ENCODE measurements at places on chromosomes 1 and 21.

- DNase-seq = no peak
Observed at GRCh38 chr1:28893403-28894102, 20.8 kb upstream of the EPB41 start.

DNA sequence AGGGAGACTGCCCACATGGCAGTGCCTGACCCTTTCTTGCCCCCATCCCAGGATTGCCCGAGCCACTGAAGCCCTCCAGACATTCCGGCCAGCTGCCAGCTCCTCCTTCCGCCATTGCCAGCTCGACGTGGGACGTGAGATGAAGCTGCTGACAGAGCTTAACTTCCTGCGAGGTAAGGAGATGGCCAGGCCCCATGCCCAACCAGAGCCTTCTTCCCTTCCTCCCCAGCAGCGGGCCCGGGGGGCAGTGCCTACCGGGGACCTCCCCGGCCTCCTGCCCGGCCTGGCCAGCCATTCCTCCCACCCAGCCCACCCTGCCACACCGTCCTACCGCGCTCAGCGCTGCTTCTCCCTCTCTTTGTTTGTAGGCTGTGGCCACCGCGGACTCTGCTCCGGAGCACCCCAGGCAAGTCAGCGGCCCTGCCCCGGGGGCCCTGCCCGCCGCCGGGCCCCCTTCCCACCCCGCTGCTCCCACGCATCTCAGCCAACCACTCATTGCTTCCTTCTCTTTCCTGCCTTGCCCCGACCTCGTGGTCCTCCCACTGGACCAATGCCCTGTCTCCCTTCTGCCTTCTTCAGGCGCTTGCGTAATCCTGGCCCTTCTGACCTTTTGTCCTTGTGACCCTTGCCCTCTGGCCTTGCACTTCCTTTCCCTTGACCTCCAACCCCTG is 4.9 kb downstream of the TRIM46 start:
- DNase-seq = no peak

DNA sequence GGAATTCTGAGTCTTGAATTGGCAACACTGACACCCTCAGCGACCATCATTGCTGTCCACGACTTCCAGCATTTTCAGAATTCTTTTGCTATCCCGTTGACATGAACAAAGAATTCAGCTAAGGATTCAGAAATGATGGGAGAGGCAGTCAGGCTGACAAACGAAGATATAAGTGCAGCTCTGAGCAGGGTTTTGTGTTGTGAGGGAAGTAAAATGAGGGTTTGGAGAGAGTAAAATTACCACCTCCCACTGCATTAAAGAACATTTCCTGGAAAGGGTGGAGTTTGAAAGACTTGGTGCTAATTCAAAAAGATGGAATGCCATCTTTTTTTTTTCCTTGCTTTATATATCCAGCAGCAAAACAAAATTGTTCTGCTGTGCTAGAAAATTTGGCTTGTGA is 4.9 kb upstream of the ELK4 start:
- DNase-seq = no peak

DNA sequence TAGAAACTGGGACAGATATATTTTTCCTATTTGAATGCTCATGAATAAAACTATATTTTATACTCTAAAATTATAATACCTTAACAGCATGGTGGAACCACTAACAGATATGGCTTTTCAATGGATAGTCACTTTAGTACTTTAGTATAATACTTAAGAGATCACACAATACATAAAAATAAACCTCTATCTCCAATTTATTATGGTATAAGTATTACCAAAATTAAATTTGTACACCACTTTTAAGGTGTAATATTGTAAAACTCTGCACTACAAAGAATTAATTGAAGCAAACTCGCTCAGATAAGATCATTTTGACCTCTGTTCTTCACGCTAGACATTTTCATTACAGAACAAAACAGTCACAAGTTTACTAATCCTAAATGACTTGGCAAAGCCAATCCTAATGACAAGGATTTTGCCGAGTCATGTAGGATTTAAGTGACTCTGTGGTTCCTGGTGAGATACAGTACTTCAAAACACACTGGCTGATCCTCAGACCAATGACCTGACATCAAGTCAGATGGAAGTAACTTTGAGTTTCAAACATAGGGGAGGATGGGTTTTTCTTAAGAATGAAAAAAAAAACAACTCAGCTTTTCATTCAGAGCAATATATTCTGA is 200.6 kb downstream of the SMYD3 start:
- no peak for DNase-seq

DNA sequence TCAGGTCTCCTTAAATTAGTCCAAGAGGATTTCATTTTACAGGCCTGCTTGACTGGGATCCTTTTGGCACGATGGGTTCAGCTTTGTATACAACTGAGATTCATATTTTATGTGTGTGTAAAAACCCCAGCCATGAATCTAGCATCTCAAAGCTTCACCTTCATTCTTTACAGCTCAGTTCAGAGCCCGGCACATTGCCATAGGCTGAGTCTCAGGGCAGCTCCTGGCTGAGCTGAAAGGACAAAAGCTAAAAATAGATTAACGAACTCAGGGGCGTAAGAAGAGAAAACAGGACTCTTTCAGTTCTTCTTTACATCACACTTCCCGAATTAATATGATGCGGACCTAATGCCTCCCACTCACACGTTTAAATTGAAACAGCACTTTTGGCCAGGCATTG is 262.8 kb upstream of the PBX1 start:
- no peak for DNase-seq

GRCh38 chr1:116819081-116819480 is 64.9 kb downstream of the CD2 start:
- DNase-seq = no peak

DNA sequence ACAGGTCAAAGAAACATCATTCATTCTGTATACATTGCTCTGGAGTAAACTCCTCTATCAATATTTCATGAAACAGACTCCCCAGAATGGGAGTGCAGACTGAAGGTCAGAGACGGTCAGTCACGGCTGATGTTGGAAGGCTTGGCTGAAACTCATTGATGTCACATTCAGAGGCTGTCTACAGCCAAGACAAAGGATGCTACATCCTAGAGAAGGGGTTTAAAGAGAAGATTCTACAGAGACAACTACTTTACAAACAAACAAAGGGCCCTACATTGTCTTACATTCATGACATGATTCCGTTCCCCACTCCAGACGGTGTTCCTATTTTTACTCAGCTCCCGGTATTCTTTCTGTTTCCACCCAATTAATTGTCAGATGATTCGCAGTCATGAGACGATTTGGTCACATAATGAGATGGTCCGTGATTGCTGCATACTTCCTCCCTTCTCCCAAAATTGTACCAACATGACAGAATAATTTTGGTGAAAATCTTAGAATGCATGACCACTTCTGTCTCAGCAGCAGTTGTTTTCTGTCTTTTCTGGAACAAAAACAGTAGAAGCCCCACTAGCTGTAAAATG is 73.8 kb upstream of the VAV3 start:
- no peak for DNase-seq

- DNase-seq = no peak
Observed at GRCh38 chr1:200279810-200280411, 129.9 kb downstream of the ZNF281 start.

DNA sequence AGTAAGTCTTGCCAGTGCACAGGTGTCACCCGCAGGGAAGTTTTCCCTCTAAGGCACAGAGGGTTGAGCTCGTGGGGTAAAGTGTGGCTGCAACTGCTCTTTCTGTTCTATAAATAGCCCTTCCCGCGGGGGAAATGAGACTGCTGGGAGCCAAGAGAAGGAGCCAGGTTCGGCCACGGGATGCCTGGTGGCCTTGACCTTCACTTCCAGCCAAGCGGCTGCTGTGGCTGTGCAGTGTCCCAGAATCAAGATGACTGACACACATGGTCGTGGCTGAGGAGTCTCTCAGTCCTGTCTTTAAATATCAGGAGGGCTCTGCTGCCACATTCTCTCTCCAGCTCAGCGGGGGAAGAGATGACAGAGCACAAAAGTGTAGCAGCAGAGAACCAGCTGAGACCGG is 154.1 kb upstream of the VAMP3 start:
- no peak for DNase-seq

GRCh38 chr1:63913533-63913932 is 139.7 kb downstream of the ROR1 start:
- no peak for DNase-seq

DNA sequence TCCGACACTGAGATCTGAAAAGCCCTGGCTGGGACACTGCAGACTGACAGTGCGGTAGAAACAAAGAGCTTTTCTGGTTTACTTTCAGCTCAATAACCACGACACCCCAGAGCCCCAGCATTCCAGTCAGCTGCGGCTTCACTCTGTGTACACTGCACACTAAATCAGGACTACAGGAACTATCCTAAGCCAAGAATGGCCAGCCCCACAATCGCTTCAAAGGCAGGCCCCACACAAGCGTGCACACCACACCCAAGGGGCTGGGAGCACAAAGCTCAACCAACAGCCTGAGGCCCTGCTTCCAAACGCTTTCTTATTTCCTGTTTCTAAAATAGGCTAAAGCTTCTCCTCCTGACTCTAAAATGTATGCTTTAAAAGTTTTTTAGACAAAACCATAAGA is 28.4 kb downstream of the URB1 start:
- DNase-seq = no peak

GRCh38 chr1:21100481-21100921 is 76.2 kb downstream of the EIF4G3 start:
- no peak for DNase-seq

- DNase-seq = no peak
Observed at GRCh38 chr1:148160343-148161052, 8.4 kb upstream of the NBPF11 start.

DNA sequence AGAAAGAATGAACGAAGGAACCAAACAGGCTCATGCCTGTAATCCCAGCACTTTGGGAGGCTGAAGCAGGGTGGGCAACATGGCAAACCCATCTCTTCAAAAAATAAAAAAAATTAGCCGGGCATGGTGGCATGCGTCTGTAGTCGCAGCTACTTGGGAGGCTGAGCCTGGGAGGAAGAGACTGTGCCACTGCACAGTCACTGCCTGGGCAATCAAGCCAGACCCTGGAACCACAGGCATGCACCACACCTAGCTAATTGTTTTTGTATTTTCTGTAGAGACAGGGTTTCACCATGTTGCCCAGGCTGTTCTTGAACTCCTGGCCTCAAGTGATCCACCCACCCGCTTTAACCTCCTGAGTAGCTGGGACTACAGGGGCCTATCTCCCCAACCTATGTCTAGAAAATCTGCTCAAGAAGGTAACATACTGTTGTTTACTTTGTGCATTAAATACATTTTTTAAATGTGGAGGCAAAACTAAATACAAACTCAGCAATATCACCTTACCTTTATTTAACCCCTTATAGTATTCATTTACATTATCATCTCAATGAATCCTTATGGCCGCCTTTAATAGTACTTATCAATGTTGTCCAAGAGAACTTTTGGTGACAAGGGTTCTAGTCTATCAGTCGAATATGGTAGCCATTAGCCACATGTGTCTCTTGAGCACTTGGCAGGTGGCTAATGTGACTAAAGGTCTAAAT is 2.7 kb downstream of the KHDC4 start:
- DNase-seq = no peak

DNA sequence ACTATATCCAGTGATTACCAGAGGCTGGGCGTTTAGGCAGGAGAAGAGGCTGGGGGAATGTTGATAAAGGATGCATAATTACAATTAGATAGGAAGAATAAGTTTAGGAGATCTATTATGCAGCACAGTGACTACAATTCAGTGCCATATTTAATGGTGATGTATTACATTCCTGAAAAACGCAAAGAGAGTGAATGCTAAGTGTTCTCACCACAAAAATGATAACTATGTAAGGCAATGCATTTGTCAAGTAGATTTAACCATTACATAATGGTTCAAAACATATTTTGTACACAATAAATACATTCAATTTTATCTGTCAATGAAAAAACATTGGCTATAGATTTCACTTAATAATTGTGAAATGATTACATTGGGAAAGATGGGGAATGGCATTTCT is 548.9 kb downstream of the NUF2 start:
- DNase-seq = no peak

GRCh38 chr1:181803421-181803820 is 258.1 kb downstream of the ZNF648 start:
- no peak for DNase-seq

DNA sequence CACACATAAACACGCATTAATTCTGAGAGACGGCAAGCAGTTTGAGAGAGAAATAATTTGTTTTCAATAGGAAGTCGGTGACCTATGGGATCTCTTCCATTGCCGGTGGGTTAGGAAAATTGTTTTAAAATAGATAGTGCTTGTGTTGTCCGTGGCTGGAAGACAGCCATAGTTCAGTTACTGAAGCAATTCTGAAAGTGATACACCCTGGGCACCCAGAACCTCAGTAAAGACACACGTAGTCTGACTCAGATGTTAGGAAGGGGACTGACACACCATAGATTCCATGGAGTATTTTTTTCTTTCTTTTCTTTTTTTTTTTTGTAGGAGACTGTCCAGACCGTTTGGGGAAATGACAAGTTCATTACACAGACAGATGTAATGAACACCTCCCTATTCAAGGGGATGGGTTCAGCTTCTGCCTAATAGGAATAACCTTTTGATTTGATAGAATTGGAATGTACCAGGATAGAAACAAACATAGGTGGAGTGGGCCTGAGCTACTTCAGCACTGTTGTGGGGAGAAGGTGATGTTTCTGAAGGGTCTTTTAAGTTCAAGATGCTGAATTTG is 1.6 kb downstream of the C1orf21 start:
- no peak for DNase-seq

DNA sequence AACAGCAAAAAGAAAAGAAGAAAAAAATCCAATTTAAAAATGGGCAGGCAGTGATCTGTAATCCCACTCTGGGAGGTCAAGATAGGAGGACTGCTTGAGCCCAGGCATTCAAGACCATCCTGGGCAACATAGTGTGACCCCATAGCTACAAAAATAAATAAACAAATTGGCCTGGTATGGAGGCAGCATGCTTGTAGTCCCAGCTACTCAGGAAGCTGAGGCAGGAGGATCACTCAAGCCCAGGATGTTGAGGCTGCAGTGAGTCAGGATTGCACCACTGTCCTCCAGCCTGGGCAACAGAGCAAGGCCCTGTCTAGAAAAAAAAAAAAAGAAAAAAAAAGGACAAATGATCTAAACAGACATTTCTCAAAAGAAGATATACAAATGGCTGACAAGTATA is 99.6 kb downstream of the EIF4G3 start:
- no peak for DNase-seq

Data from activated T-helper 1 cell treated with anti-CD3 and anti-CD28 coated beads, Interleukin-2, amount 50 U/mL, for 16 hours (primary cell).